Stimulated activated CD8-positive, alpha-beta memory T cell treated with anti-CD3 and anti-CD28 coated beads, Interleukin-15, amount 100 ng/mL, for 48 hours (primary cell): ENCODE measurements at places on chromosomes 2 and 18.

DNA sequence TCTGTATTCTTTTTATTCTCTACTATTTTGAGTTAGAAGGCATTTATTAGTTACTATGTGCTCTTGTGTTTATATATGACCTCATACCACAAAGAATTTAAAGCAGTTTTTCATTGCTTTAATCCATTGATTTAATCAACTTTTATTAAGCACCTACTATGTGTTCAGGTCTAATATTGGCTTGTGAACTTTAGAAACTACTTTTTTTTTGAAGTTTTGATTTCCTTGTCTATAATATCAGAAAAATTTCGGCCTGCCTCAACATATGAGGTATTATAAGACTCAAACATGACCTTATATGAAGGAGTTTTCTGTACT lies 117.7 kb downstream of the ZNF521 start:
- no peak for DNase-seq

DNA sequence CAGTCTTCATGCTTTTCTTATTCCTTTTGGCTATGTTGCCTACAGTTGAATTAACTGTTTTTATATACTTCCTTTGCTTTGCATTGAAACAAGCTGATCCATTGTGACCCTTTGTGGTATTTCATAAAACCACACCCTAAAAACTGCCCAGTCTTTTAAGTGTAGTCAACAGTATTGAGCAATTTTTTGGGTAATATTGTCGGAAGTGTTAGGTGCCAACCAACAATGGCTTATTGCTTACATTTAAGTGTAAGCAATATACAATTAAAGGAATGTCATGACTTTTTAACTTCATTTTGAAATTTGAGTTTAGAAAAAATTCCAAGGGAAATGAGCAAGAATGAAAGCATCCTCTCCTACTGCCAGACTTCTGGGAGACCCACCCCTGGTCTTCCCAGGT lies 174.1 kb downstream of the NEDD4L start:
- DNase-seq, result no peak

DNA sequence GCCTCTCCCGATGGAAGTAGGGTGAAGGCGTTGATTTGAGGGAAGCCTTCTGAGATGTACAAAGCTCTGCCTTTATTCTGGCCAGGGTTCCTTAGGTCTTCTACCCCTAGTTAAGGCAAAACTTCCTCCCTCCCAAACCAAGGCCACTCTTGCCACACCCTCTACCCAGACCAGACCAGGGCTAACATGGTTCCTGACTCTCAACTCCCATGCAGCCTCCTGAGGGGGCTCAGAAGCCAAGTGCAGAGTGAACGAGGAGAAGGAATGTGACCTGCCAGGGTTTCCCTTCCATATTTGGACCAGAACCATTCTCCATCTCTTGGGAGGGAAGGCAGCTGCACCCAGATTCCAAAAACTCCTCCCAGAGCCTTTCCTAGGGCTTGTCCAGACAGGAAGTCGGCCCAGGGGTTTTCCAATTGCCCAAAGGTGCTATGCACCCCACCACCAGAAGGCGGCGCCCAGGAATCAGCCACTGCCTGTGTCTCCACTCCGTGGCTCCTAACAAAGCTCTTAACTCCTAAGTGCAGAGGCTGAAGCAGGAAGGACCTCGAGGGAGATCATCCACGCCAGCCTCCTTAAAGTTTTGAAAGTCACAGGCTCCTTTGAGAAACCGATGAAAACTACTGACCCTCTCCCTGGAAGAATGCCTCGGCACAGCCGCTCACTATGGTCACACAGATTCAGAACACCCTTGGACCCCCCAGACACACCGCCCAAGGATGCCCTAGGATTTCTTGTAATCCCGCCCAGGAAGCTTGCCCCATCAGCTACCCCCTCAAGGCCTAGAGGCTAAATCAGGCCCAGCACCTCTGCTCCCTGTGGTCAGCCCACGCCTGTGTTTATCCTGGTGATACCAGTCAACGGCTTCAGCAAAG lies 157.8 kb downstream of the SMAD2 start:
- peak; percentile 24 for DNase-seq

- no peak for DNase-seq
Measured at GRCh38 chr2:204896146-204896545, 350.9 kb downstream of the PARD3B start.

GRCh38 chr2:140526575-140526974 lies 1604.2 kb downstream of the LRP1B start:
- no peak for DNase-seq

GRCh38 chr2:47354848-47355204 lies 48.1 kb upstream of the MSH2 start:
- DNase-seq, result no peak

- DNase-seq, result no peak
Measured at GRCh38 chr2:219287580-219288265, 8.6 kb downstream of the DNAJB2 start.

- DNase-seq, result no peak
Measured at GRCh38 chr2:178295115-178295514, 100.8 kb downstream of the OSBPL6 start.

- DNase-seq, result no peak
Measured at GRCh38 chr2:40374543-40375240, 77.2 kb downstream of the SLC8A1 start.

DNA sequence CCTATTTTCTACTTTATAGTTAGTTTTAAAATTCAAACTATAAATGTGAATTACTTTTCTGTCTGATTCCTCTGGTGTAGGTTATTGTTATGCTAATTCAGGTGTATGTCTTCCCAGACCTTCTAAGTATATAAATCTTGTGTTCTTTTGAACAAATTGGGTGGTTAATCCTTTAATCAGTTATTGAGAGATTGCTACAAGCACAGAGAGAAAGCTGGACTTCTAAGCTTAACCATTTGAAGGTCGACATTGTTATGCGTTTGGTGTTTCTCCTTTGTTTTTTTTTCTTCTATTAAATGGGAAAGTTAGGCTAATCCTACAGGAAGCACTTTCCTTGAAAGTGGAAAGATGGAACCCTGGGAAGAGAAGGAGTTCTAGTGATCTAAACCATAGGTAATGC lies 592.6 kb downstream of the SLC4A3 start:
- no peak for DNase-seq

DNA sequence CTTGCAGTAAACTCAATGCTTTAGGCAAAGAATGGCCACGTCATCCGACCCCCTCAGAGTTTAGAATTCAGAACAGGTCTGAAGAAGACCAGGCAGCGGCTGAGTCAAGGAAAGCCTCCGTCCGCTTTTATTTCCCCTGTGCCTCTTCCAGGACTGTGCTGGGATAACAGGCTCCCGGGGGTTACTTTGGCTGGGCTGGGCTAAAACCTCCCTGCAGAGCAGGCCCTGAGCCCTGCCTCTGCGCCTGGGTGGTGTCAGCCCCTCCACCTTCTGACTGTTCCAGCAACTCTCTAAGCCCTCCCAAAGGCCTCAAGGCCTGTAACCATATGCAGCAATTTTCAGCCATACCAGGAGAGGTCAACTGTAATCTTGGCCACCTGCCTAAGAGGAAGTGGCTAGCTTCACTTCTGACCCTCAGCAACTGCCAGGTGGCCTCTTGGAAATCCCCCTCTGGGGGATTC lies 166.5 kb downstream of the RPIA start:
- DNase-seq, result no peak

GRCh38 chr2:190740449-190740848 lies 91.6 kb downstream of the NAB1 start:
- no peak for DNase-seq

DNA sequence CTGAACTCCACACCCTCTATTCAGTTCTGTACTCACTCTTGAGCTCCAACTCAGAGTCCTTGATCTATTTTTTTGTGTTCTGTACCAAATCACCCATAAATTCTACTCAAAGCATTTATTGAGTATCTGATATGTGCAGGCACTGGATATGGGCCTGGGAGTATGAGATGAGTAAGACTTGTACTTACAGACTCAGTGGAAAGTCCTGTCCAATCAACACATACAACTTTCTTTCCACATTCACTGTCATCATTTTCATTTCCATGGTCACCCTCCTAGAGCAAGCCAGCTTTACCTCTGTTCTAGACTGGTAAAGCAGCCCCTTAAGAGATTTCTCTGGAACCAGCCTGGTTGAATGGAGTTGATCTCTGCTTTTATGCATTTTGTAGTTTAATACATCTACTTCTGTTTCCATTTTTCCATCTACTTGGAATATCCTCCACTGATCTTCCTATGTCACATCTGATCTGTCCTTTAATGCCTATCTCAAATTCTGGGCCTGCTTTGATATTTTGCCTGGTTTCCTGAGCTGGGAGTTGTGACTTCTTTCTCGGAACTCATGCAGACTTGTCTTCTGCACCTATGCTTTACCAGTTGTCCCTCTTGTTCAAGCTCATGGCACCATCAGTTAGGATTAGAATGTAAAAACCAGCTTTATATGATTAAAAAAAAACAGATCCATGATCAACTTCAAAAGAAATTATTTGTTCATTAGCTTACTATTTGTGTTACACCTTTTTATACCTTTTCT lies 96.9 kb upstream of the GLS start:
- DNase-seq, result no peak

DNA sequence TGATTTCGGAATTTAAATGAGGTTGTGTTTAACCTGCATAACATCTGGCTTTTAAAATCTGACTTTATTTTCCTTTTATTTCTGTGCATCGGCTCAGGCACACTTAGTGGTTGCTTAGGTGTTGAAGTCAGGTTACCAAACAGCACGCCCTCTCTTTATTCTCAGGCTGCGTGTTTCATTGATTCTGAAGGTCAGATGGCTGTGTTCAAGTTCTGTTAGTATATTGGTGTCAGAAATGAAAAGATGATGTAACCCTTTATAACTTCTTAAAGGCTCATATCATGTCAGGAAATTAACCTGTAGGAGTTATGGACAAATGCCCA lies 246.5 kb downstream of the LDLRAD4 start:
- DNase-seq, result no peak

DNA sequence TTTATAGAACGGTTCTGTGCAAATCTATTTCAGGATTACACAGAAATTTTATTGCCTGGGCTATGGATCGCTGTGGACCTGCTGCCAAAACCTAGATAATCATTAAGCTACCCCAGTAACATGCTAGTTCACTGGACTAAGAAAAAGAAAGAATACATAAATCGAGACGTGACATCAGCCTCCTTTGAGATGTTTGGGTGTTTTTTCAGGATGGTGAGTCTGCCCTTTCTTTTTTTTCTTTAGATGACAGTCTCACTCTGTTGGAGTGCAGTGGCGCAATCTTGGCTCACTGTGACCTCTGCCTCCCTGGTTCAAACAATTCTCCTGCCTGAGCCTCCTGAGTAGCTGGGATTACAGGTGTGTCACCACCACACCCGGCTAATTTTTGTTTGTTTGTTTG lies 52.0 kb downstream of the FHOD3 start:
- DNase-seq, result no peak

- DNase-seq, result no peak
Measured at GRCh38 chr18:6830916-6831315, 101.4 kb downstream of the ARHGAP28 start.

DNA sequence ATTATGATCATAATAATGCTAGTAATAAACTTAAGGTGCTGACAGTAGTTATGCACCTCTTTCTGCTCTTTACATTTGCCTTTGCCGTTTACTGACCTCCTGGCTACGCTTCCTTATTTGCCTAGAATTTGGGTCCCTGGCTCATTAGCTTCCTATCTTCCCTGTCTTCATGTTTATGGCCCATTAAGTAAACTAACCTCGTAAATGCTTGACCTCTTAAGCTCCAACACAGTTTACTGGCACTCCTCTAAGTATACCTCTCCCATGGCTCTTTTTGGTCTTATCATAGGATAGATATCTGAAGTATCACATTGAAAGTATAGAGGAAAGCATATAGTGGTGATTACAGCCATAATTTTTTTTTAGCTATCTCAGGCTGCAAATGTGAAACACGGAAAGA lies 657.3 kb upstream of the SLC39A10 start:
- no peak for DNase-seq

DNA sequence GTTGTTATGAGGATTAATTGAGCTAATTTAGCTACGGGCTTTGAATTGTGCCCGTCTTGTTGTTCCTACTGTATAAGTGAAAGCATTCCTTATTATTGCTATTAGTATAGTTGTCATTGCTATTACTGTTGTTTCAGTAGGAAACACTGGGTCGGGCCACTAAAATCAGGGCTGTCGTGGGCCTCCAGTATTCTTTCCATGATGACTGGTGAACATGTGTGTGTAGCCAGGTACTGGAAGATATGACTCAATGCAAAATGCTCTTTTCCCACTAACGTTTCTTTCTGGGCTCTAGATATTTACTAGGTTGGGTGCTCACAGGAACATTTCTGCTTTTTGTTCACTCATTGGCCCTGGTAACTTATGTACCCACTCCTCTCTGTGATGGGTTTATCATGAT lies 4.9 kb downstream of the TTL start:
- DNase-seq, result no peak

GRCh38 chr18:75638776-75639471 lies 211.4 kb upstream of the SMIM21 start:
- DNase-seq, result no peak
